RWPE1 (cell line): ENCODE measurements at places on chromosomes 4 and X.

GRCh38 chr4:176425035-176425434 lies 105.3 kb downstream of the SPCS3 start:
- peak; percentile 42 for DNase-seq

DNA sequence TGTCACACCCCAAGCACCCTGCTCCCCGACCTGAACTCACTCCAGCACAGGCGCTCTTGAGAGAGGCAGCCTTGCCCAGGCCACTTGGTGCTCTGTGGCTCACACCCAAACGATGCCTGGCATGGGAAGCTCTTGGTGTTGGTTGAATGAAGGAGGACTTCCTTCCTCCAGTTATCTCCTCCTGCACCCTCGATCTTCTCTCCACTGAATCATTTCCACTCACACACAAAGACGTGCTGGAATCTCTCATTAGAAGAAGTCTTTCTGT lies 90.5 kb upstream of the TRIM2 start:
- no peak for DNase-seq

DNA sequence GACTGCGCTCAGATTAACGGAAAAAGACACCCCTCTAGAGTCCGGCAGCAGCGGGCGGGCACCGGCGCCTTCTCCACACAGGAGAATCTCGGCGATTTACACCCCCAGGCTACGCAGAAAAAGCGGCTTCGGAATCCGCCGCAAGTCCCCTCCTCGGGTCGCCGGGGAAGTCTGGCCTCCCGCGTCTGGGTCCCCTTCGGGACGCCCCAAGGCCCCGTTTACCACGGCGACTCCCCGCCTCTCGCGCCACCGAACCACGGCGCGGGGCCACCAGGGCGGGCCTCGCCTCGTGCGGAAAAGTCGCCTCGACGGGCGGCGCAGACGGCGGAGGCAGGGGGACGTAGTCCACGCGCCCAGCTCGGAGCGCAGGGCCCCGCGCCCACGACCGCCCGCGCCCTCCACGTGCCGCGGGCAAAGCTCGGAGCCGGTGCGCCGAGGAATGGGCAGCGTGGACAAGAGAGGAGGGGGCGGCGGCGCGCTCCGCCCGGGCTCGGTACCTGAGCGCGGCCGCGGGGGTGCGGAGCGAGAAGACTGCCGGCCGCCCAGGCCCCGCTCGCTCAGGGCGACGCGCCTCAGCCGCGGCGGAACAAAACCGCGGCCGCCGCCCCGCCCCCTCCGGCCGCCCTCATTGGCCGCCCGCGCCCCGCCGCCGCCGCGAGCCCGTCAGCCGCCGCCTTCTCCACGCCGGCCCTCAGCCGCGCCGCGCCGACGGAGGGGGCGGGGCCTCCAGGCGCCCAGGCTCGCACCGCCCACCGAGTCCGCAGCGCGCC lies at the start of gene FAM53A:
TSS of gene FAM53A (minus strand) at position 578 of the 770 bp plus-strand sequence. CDS start 15,572 bp downstream, outside the sequence.
- DNase-seq = peak; percentile 78

- DNase-seq = no peak
Observed at GRCh38 chr4:5618051-5618960, 90.1 kb downstream of the EVC2 start.

DNA sequence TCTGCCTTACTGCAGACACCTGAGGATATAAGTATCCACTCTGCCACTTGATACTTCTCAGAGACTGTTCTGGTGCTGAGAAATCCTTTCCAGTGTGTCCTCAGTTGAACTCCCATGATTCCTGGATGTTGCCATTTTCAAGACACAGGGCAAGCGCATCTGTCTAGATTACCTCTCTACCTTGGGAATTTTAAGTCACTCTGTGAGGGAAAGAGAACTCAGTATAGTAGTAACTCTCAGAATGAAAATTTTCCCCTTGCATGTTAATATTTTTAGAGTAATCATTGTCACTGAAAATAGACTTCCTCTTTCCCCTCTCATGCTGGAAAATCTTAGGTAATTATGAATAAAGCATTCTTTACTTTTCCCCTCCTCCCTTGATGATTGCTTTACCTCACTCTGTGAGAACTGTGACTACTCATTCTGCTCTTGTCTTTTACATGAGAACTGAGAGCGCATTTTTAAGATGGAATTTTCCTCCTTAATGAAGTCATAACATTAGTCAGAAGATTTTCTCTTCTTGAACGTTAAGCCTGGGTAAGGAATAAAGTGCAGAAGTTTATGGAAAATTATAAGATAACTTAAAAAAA lies 45.0 kb downstream of the TET2 start:
- no peak for DNase-seq

- DNase-seq = peak; percentile 44
Observed at GRCh38 chr4:169791527-169792156, 33.9 kb upstream of the HPF1 start.

GRCh38 chr4:1470393-1470670 lies 64.1 kb upstream of the NKX1-1 start:
- no peak for DNase-seq

DNA sequence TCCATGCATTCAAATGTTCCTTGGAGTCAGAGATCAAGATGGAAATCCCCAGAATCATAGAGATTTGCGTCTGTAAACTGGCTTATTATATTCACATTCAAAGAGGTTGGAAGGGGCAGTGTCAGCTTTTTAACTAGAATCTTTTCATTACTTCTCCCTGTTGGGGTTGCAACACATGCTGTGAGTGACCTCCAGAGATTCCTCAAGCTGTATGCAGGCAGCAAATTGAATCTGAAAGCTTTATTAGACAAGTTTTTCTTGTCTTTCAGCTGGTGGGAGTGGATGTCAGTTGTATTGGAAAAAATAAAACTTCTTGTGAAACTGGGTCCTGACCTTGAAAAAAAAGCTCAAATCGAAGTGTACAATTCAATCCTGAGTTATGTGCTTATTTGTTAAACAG lies 736.5 kb upstream of the FTHL17 start:
- no peak for DNase-seq

DNA sequence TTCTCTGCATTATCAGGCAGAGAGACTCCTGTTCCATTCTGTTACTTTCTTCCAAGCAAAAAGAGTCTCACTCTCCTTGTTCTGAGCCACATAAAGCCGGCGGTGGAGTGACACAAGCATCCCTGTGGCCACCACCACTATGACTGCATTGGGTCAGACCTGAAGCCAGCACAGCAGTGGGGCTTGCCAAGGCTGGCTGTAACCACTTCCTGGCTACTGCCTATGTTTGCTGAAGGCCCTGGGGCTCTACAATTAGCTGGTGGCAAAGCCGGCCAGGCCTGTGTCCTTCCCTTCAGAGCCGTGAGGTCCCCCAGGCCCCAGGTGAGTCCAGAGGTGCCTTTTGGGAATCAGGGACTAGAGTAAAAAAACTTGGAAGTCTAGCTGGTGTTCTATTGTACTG lies 31.8 kb downstream of the PLAC8 start:
- no peak for DNase-seq

- DNase-seq = no peak
Observed at GRCh38 chr4:128665514-128665913, 144.0 kb upstream of the JADE1 start.

DNA sequence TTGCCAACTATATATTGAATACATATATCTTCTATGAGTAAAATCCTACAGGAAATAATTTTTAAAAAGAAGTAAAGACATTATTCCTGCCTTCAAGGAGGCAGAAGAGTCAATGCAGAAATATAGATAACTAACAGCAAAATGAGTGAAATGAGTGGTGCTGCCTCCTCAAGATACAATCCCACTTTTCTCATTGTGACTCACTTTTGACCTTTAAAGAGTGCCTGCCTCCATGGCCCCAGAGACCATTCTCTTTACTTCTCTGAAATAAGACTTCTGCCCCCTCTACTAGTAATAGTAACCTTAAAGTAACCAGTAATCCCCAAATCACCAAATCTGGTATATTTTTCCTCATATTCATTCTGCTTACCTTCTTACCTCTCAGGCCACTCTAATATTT lies 15.5 kb downstream of the SLC10A7 start:
- no peak for DNase-seq

DNA sequence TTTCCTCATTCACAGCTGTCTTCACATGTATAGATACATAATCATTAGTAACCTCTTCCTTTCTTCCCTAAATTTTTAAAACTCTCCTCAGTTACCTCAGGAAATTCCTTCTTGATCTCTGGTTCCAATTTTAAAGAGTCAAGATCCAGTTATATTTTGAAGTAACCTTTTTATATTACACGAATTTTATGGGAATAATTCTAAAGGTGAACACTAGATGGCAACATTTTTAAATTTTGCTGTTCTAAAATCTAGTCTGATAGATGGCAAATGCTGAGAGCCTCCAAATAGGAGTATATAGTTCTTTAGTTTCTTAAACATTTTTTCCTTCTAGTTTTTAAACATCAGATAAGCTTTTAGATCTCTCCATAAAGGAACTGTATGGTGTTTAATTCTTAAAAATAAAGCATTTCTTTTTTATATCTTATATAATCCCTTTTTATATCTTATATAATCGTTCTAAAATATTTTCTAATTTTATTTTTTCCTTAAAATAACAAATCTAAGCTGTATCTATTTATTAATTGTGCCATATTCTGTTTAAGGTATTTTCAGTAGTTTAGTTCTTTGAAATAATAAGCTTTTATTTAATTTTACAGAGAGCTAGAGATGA lies 37.9 kb upstream of the PAPSS1 start:
- peak; percentile 20 for DNase-seq

GRCh38 chrX:115226929-115227328 lies 7.0 kb downstream of the LRCH2 start:
- DNase-seq = no peak

DNA sequence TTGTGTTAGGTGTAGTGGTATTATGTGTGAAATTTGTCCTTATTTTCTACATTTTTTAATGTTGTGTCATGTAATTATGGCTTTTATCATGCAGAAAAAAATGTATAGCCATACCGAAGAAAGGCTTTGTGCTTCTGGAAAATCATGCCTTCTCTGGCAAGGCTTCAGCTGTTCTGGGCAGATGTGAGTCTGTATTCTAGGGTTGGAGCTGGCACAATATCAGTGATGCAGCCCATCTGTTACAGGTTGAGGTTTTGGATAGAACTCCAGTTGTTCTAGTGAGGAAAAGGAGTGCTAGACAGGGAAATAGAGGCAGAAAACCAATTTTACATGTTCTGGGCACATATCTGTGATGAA lies 44.8 kb upstream of the PRSS12 start:
- DNase-seq = no peak

GRCh38 chr4:26235500-26235899 lies 85.3 kb upstream of the RBPJ start:
- peak; percentile 67 for DNase-seq

- DNase-seq = peak; percentile 79
Observed at GRCh38 chr4:139295206-139295941, 5.9 kb upstream of the NAA15 start.

GRCh38 chrX:24023544-24023943 lies 3.4 kb downstream of the KLHL15 start:
- DNase-seq = no peak

- no peak for DNase-seq
Observed at GRCh38 chrX:25017667-25018247, 2.0 kb upstream of the ARX start.

- DNase-seq = no peak
Observed at GRCh38 chr4:149203256-149204001, 612.2 kb downstream of the IQCM start.

DNA sequence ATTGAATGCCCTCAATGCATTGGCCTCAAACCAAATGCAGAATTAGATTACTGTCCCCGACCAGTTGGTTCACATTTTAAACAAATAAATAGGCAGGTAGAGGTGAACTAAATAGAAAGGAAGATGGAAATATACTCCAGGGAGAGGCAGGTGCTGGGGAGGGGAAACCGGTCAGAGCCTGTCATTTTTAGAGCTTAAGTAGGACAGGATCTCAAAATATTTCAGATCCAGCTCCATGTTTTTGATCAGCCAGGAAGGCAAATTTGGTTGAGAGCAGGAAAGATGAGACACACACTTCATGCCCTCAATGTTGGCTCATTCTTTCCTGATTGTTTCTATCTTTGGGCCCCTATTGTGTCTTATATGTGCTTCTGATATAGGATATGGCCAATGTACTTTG lies 206.7 kb downstream of the SHROOM3 start:
- DNase-seq = no peak

GRCh38 chr4:24842356-24842755 lies 47.0 kb downstream of the SOD3 start:
- no peak for DNase-seq

DNA sequence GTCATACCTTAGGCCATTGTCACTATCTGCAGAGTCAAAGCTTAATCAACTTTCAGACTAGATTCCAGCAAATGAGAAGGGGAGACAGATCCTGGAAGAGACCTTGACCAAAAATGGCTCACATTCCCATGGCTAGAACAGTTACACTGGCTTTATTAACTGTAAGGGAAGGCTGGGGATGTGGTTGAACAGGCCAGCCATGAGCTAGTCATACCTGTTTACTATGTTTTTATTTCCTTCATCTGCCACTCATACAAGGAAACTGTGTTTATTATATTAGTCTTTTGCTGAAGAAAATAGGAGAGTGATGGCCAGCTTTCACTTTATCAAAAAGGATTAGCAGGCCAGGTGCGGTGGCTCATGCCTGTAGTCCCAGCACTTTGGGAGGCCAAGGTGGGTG lies 319.7 kb downstream of the RAPGEF2 start:
- no peak for DNase-seq

GRCh38 chr4:73875401-73875800 lies 6.2 kb downstream of the CXCL1 start:
- no peak for DNase-seq

GRCh38 chr4:181637186-181638105 lies 605.8 kb upstream of the TENM3 start:
- DNase-seq = no peak

- no peak for DNase-seq
Observed at GRCh38 chr4:177356206-177356605, 46.5 kb downstream of the NEIL3 start.

- no peak for DNase-seq
Observed at GRCh38 chrX:119359618-119360382, 39.3 kb upstream of the SLC25A43 start.

DNA sequence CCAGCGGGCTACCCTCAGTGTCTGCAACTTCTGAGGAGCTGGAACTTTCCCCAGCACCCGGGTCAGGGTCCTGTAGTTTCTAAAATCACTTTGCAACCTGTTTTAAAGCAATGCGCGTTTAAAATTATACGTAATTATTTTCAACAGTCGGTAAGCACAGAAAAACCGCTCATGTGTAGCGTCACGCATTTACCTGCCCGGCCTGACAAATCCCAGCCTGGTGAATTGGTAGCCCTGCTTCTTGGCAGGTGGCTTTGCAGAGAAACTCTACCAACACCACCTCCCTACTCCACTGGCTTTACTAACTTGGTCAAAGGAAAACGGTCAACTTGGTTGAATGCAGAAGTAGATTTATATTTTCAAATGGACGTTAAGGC lies 640 bp downstream of the BANK1 start:
- no peak for DNase-seq

GRCh38 chrX:1074172-1074571 lies 138.3 kb downstream of the CRLF2 start:
- no peak for DNase-seq

GRCh38 chr4:6355052-6355451 lies 85.4 kb downstream of the WFS1 start:
- DNase-seq = no peak

DNA sequence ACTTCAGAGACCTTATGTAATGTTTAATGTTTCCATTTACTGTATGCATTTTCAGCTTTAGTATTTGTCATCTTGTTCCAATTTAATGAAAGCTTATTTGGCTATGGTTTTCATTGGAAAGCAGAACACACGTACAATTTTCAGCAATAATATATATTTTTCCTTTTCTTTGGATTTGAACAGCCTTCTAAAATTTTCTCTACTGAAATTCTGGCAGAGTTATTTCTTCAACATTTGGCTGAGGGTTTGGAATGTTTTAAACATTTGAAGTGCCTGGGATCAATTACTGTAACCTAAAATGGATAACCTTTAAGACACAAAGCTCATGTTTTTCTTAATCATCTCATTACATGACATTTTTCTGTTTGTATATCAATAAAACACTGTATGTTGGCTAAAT lies 156.9 kb downstream of the TENM3 start:
- no peak for DNase-seq

- no peak for DNase-seq
Observed at GRCh38 chrX:10989386-10989785, 121.7 kb upstream of the HCCS start.
